ENCODE measurements at places on chromosomes 2 and 18.

- DNase-seq, result no peak
Observed at GRCh38 chr18:1104181-1104881, 199.7 kb downstream of the ADCYAP1 start.

DNA sequence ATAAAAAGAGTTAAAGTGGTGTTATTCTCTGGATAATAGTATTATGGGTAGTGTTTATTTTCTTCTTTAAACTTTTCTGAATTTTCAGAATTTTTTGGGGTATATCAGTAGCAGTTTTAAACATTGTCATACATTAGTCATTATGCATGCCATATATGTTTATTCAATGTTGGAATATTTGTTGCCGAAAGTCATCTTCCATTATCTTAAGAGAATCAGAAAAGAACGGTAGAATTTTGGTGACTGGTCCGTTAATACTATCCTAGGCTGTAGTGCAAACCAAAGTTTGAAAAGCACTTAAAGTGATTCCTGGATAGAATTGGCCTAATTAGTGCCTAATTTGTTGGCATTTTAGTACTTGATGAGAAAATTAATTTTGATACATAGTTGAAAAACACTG lies 244.1 kb downstream of the PHLPP1 start:
- DNase-seq, result no peak

GRCh38 chr2:147989809-147990403 lies 30.6 kb downstream of the ORC4 start:
- no peak for DNase-seq

- DNase-seq, result peak; percentile 81
Observed at GRCh38 chr2:69082430-69082997, 69.5 kb downstream of the ANTXR1 start.

DNA sequence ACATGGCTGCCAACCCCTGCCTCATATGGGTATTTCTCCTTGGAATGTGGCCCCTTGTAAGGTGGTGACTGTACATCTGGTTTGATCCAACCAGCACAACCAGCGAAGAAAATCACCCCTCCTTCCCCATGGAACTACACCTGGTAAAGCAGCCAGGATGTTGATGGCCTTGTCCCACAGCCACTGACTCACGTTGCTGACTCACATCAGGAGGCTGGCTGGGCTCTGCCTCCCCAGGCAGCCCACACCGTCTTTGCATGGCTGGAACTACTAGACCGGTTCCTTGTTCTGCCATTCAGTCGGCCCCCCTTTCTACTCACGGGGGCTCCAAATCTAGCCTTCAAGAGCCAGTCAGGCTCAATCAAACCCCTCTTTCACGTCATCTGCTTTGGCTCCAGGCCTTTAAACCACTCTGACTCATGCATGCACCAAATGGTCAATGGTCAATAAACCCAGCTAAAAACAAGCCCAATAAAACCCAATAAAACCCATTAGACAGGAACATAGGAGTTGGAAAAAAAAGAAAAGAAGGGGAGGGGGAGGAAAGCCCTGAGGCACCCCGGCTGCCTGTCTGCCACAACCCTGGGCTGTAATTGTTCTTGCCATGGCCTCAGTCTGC lies 114.8 kb downstream of the PLB1 start:
- peak; percentile 96 for DNase-seq

All from epithelial cell of prostate (primary cell).